Stimulated activated naive CD8-positive, alpha-beta T cell treated with anti-CD3 and anti-CD28 coated beads, Interleukin-15, Interleukin-2, amounts not matched to agents 100 U/mL and 50 U/mL, for 24 hours (primary cell): ENCODE measurements at places on chromosomes 5 and 9.

- DNase-seq, result no peak
Observed at GRCh38 chr5:32572778-32573480, 12.4 kb upstream of the SUB1 start.

GRCh38 chr9:100401042-100401441 lies 25.9 kb upstream of the MSANTD3 start:
- DNase-seq, result no peak

DNA sequence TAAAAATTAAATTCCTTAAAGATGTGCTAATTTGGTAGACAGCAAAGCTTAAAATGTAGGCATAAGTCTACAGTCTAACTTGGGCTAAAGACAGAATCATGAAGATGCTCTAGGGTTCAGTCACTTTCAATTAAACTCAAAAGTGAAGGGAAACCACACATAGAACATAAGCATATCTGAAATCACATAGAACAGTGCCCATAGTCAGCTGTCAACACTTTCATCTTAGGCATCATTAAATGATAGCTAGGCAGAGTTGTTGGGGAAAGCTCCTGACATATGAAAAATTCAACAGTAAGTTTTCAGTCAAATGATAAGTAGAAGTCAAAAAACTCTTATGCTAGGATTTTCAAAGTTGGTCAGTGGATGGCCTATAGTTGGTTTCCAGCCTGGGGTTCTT lies 11.0 kb downstream of the DAB2 start:
- no peak for DNase-seq

GRCh38 chr5:177603631-177604030 lies 3.7 kb downstream of the B4GALT7 start:
- DNase-seq, result no peak

GRCh38 chr5:181242031-181242451 lies 1.7 kb downstream of the RACK1 start:
- DNase-seq, result no peak

DNA sequence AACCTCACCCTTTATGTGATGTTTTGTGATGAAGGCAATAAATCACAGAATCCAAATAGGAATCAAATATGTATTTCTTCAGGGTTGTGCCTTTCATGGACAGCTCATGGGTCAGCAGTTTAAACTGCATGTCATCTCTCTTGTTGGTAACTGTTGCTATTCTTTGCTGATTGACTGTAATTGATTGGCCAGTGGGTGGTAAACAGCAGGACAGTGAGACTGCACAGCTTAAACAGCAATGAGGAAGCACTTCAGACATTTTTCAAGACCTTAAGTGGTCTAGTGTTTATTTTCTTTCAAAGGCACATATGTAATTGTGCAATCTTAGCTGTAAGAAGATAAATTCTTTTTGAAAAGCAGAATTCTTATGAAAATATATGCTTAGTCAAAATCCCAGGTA lies 260.5 kb downstream of the COX7C start:
- no peak for DNase-seq

DNA sequence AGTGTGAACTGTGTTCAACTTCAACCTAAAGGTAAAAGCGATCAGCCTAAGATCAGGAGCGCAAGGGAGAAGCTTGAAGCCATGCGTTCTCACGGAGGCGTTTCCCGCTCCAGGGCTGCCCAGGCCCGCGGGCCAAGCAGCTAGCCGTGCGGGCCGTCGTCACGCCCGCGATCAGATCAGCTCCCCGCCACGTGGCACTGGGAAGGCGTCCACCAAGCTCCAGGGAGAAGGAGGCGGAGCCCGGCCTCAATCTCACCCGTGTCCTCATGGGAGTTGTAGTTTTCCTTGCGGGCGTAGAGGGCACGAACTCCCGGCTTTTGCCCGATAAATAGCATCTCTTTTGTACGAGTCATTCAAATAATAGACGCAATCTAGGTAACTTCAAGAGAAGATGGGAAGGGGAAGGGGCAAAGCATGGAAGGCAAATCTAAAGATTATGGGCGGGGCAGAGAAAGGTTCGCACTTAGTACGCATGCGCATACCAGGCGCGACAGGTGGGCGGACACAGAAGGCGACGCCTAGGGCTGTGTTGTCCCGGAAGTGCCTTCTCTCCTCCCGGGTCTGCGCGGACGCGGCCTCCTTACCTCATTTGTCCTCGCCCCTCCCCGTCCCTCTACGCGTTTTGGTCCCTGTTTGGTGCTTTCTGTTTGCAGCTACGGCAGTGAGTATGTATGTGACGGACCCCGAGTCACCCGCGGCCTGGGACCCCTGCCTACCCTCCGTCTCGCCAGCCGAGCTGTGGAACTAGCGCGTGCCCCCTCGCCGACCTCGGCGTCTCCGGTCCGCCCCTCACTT lies 40.8 kb upstream of the ZCCHC7 start:
- DNase-seq, result peak; percentile 91

DNA sequence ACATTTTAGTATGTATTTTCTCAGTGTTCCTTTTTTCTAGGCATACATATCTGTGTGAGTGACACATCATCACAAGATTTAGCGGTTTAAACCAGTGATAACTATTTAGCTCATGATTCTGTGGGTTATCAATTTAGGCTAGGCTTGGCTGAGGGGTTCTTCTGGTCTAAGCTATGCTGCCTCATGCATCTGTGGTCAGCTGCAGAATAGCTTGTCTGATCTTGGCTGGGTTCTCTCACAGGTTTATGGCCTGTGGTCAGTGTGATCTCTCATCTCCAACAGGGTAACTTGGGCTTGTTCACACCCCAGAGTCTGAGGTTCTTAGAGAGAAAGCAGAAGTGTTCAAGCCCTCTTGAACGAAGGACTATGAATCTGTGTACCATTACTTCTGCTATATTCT lies 363.3 kb downstream of the KDM4C start:
- no peak for DNase-seq

- DNase-seq, result no peak
Observed at GRCh38 chr5:43279548-43280274, 33.5 kb downstream of the HMGCS1 start.

DNA sequence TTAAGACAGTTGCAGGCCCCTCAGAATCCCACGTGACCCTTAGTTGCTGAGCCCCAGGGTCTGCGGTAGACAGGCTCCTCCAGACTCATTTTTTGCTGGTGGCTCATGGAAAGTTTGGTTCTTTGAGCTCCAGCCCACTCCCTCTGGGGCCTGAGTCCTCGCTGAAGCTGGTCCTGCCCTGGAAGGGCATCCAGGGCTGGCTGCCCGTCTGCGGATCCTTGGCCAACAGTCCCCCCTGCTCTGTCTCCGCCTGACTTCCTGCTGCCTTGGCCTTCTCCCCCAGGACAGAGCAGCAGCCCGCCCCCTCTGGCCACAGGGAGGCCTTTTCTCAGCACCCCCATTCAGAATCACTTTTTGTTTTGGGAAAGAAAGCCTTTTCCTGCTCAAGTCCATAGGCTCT lies 24.4 kb downstream of the SLC6A7 start:
- DNase-seq, result no peak

DNA sequence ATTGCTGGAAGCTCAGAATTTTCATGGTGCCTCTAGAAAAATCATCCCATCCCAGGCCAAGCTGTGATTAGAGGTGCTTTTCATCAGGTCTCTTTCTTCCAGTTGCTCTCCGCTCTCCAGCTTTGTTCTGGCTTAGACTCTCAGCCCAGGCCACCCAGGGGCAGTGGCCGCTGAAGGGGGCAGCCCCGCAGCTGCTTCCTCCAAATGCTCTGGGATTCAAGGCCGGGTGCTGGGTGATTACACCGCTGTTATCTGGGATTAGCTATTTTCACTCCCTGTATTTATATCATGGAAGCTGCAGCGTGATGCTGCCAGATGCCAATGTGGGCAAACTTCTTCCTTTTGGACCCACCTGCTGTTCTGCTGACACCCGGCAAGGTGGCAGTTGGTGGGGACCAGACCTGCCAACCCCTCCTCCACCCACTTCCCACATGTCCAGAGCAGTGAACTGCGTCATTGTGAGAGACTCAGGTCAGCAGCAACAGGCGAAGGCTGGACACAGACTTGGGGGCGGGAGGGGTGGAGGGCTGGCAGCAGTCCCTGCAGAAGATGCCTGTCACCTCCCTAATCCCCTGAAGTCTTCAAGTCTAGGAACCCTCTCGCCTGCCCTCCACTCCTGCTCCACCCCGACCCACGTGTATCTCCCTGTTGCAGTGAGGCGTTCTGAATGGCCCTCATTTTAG lies 33.9 kb upstream of the NKX2-5 start:
- DNase-seq, result no peak

DNA sequence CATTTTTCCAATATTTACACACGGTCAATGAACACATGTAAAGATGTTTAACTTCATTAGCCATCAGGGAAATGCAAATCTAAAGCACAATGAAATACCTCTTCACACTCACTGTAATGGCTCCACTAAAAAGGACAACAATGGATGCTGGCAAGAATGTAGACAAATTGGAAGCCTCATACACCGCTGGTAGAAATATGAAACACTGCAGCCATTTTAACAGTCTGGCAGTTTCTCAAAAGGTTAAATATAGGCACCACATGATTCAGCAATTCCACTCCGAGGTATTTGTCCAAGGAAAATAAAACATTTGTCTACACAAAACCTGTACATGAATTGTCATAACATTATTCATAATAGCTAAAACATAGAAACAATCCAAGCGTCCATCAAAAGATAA lies 20.0 kb downstream of the RNF145 start:
- no peak for DNase-seq

GRCh38 chr9:69168709-69169217 lies 5.3 kb upstream of the TJP2 start:
- DNase-seq, result peak; percentile 47

GRCh38 chr5:172187118-172188032 lies 649 bp downstream of the STK10 start:
- DNase-seq, result peak; percentile 79

DNA sequence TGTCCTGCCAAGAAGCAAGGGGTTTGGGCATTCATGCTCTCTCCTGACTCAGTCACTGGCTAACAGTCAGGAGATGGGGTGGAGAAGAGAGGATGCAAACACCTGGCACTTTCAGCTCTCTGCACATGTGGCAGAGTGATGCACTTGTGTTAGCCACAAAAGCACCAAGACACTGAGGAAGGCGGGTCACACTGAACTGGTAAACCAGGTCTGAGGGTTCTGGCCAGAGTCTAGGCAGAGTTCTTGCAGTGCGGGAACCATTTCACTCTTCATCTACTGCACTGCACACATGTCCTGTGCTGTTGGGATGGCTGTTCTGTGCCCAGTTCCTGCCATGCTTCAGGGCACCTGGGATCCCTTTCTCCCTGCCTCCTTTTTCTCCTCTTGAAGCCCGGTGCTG lies 157.1 kb upstream of the GDNF start:
- no peak for DNase-seq

DNA sequence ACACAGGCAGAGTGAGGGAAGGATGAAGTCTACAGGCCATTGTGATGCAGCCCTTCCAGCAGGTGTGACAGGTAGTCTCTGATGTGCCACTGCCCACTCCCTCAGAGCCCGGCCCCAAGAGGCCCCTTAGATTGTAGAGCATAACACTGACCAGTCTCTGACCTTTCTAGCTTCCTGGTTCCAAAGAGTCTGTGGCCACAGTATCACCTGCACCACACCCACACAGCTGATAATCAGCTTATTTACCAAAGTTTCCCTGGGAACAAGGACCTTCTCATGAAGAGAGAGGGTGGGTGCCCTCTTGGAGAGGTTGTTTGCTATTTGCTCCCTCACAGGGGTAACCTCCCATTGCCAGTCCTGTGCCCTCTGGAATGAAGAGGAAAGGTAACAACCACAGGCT lies 11.0 kb upstream of the ACER2 start:
- no peak for DNase-seq

- no peak for DNase-seq
Observed at GRCh38 chr5:107542831-107543231, 127.9 kb downstream of the EFNA5 start.

DNA sequence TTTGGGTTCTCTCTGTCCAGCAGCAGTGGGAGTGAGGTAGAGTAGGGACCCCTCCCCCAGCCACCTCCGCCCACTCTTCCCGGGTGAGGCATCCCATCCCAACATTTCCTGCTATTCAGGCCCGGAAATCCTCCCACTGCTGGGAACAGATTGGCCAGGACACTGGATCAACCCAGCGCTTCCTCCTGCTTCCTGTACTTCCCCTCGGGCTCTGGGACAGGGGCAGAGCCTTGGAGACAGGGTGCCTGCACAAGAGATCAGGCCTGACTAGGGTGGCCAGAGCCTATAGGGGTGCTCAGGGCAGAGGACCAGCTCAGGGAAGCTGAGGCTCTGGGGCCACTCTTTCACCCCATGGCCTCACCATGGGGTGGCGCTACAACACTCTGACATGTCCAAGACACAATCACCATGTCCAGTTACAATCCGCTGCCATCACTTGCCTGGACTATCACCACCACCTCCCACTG lies 14.5 kb downstream of the SH2D3C start:
- DNase-seq, result peak; percentile 62

DNA sequence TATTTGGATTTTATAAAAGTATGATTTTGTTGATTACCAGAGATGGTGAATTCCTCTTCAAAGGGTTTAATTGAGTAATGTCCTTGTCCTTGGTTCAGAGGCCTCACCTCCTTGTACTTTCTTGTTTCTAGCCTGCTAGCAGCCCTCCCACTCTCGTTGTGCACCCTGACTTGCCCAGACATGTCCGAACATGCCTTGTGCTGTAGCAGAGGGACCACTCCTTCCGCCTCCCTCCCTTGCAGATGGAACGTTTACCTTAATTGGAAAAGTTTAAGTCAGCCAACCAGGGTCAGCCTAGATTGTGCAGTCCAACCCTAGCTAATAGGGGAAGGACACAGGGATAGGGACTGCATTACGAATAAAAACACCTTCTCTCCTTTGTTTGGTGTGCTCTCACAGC lies 406.9 kb upstream of the NMUR2 start:
- DNase-seq, result no peak

DNA sequence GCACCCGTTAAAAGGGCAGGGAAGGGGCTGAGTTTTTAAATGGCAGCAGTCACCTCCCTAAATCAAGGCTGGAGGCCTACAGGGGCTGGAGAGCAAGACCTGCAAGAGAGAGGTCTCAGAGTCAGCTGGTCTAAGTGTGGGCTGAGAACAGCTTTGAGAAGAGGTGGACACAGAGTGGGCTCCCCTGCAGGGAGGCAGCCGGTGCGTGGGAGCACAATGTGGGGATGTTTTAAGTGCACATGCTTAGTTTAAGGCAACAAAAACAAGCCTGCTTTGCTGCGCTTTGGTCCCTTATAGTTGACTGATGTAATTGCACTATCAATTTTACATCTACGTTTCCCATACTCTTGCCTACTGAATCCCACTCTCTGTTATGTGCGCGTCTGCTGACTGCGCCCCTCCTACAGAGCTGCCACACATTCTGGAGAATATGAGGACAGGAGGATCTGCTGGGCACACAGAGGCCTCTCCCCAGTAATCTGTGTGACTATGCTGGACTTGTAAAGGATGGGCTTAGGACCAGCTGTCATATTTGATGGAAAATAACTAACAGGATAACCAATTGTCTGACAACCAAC lies 62.0 kb upstream of the ICE1 start:
- DNase-seq, result no peak

- no peak for DNase-seq
Observed at GRCh38 chr5:72070529-72070928, 36.7 kb upstream of the MAP1B start.
